ENCODE measurements at places on chromosomes 6 and 20.

GRCh38 chr6:30752157-30752927 is 8.0 kb upstream of the IER3 start:
- H3K27ac ChIP-seq, result peak overlapping the region; percentile 100
- peak; percentile 49 for DNase-seq
- H3K27me3 ChIP-seq, result no peaks in the 10 kb centered on the region
- H3K36me3 ChIP-seq, result no peaks in the 10 kb centered on the region
- peaks cover 28% of the 10 kb centered on the region for H3K4me1 ChIP-seq

- DNase-seq, result no peak
- H3K4me3 ChIP-seq, result no peak overlapping the region
- no peaks in the 10 kb centered on the region for H3K4me1 ChIP-seq
- H3K27me3 ChIP-seq, result no peaks in the 10 kb centered on the region
- H3K27ac ChIP-seq, result no peak overlapping the region
These were observed 122.7 kb downstream of the BTBD9 start for GRCh38 chr6:38517005-38517404.

DNA sequence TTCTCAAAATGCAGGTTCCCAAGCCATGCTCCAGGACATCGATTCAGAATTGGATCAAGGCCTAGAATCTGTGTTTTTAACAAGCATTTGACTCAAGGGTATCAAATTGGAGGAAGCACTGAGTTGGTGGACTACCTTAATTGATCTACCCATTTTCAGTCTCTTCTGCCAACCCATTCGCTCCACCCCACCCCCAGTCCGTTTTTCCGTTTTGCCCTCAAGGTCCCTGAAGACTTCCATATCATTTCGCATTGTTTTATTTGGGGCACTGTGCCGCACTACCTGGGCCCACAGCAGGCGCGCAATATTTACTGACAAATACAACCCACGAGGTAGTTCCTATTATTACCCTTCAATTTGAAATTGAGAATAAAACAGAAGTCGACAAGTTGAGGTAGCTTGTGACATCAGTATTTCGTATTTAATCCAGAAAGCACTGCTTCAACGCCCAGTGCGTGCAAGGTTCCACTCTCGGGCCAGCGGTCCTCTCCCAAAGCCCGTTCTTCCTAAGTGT is 557 bp upstream of the DHX35 start:
- peak overlapping the region; percentile 59 for H3K27ac ChIP-seq
- DNase-seq, result no peak
- H3K27me3 ChIP-seq, result no peaks in the 10 kb centered on the region
- peak overlapping the region; percentile 83 for H3K4me3 ChIP-seq
- H3K4me1 ChIP-seq, result peaks cover 4% of the 10 kb centered on the region
- H3K36me3 ChIP-seq, result peaks cover 2% of the 10 kb centered on the region

GRCh38 chr6:56244528-56245253 is 2.7 kb downstream of the COL21A1 start:
- H3K4me3 ChIP-seq, result no peak overlapping the region
- H3K27me3 ChIP-seq, result no peaks in the 10 kb centered on the region
- no peak overlapping the region for H3K27ac ChIP-seq
- H3K4me1 ChIP-seq, result peaks cover 9% of the 10 kb centered on the region

DNA sequence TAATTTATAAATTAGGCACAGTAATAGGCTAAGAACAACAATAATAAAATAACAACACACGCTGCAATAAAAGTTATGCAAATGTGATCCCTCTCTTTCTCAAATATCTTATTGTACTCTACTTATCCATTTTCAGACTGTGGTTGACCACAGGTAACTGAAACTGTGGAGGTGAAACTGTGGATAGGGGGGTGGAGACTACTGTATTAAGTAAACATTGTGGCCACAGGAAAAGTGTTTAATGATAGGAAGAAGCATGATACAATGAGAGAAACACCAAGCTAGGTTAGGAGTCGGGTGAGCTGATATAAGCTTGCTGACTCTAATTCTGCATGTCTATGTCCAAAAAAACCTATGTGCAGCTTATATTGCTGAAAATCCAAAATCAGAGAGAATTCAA is 23.0 kb downstream of the NHLRC1 start:
- no peak for DNase-seq
- no peaks in the 10 kb centered on the region for H3K27me3 ChIP-seq
- no peaks in the 10 kb centered on the region for H3K4me1 ChIP-seq
- no peaks in the 10 kb centered on the region for H3K36me3 ChIP-seq
- H3K27ac ChIP-seq, result no peak overlapping the region

Data from trophoblast cell (in vitro differentiated cells and primary cell).